ENCODE measurements at places on chromosomes 4 and X.

DNA sequence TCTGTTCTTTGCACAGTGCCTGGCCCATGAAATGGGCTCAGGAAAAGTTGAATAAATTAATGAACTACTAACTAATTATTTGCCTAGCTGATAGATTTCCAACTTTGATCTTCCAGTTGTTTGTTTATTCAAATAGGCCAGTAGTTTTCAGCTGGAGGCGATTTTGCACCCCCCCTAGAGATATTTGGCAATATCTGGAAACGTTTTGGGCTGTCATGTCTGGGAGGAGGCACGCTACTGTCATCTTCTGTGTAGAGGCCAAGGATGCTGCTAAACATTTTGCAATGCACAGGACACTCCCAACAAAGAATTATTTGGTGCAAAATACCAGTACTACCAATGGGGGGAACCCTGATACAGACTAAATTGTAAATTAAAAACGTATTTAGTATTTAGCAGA is 81.9 kb downstream of the VCX2 start:
- DNase-seq, result no peak

GRCh38 chr4:183989931-183990330 is 84.8 kb downstream of the STOX2 start:
- DNase-seq, result no peak

DNA sequence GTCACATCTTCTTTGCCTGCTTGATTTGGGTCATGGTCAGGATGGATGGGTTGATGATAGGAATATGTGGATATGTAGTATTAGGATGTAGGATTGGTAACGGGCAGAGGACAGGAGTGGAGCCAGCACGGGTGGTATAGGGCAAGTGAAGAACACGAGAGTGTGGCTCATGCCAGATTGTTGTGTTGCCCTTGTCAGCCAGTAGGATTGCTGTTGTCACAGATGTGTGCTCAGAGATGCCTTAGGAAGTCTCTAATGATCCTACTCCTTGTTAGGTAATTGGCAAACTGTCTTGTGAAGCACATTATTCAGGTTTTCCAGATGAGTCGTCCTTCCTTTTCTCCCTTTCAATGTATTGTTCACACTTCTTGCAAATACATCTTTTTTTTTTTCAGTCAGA is 5.5 kb downstream of the ATP10D start:
- peak; percentile 43 for DNase-seq

GRCh38 chr4:104129243-104129642 is 365.5 kb downstream of the CXXC4 start:
- DNase-seq, result no peak

DNA sequence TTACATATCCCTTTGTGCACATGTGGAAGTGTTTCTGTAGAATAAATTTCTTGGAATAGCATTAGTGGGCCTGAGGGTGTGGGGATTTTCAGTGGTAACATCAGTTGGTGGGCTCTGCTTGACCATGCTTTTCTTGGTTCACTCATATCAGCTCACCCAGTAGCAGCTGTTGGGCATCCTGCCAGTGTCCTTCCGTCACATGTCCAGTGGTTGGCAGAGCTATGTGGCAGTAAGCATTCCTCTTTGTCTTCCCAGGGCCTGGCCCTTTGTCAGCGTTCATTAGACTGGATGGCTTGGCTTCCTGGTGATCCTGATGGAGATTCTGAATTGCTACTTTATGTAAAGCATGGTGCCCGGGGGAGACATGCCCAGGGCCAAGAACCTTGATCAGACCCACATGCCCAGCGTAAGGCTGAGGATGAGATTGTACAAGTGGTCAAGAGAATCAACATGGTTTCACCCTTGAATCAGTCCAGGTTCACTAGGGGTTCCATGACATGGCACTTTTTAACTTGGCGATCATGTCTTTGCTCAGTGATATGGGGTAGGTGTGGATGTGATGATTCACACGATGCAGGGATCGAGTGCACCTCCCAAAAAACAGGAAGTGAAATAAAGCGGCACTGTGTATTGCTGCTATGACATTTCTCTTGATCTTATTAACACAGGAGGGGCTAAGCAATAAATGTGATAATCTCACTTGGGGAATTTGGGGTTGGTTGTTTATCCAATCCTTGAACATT is 72.1 kb upstream of the IGFBP7 start:
- DNase-seq, result no peak

DNA sequence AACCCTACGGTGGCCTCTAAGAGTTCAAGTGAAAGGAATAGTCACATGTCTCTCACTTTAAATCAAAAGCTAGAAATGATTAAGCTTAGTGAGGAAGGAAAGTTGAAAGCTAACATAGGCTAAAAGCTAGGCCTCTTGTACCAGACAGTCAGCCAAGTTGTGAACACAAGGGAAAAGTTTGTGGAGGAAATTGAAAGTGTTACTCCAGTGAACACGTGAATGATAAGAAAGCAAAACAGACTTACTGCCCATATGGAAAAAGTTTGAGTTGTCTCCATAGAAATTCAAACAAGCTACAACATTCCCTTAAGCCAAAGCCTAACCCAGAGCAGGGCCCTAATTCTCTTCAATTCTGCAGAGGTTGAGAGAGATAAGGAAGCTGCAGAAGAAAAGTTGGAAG is 51.5 kb upstream of the RAB9B start:
- no peak for DNase-seq

DNA sequence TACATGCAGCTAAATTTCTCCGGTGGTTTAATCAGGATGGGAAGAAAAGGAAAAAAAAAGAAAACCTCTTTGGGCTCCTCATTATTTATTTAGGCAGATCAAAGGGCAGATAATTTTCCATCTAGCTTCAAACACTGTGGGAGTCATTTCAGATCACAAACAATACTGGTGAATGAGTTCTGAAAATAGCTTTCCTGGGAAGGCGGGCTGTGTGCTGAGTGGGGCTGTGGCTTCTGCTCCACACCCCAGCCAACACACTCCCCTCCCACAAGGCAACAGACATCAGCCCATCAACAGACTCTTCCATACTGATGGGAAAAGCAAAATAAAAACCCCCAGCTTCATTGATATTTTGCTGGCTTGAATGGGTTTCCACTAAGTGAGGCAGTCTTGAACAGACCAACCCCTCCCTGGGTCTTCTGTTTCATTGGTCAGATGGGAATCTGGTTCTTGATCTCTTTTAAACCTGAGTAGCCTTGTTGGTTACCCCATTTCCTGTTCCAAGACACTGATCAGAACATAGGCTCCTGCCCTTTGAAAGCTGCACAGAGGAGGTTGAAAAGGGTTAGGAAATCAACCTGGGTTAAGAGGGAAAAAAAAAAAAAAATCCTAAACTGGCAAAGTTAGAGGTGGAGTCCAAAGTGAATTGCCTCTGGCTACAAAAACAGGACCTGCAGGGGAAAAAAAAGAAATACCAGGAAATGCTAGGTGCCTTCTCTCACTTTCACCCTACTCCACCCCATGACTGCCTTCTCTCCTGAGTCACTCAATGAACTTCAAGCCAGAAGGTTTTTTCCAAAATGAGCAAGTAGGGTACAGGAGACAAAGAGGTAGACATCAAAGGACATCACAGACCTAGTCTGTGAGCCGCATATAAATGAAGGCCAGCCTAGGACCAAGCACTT is 20.0 kb downstream of the AMOT start:
- DNase-seq, result no peak
